Cortex of kidney (tissue), 1 donor: ENCODE measurements at places on chromosomes 12 and 14.

- DNase-seq: no peak
Measured at GRCh38 chr12:93679308-93679925, 2.2 kb downstream of the CRADD start.

DNA sequence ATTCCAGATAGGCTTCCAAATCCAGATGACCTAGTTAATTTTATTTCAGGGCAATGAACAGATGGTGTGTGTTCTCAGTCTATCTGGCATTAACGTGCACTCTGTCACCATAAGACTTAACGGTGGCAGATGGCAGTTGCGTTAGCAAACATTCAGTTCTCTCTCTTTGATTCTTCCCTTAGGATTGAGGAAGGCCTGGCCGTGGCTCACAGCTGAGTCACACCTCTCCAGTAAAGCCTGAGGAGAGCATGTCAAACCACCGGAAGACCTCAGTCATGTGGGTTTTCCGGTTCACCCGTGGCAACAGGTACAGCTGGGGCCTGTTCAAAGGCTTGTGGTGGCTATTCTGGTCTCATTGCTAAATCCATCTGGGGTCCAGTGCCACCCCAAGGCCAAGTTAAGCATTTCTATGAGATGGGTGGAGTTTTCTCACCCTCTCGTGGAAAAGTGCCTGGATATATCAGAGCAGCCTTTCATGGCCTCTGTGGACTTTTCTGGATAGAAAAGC, 545.1 kb upstream of the ATP2B1 start:
- no peak for DNase-seq

DNA sequence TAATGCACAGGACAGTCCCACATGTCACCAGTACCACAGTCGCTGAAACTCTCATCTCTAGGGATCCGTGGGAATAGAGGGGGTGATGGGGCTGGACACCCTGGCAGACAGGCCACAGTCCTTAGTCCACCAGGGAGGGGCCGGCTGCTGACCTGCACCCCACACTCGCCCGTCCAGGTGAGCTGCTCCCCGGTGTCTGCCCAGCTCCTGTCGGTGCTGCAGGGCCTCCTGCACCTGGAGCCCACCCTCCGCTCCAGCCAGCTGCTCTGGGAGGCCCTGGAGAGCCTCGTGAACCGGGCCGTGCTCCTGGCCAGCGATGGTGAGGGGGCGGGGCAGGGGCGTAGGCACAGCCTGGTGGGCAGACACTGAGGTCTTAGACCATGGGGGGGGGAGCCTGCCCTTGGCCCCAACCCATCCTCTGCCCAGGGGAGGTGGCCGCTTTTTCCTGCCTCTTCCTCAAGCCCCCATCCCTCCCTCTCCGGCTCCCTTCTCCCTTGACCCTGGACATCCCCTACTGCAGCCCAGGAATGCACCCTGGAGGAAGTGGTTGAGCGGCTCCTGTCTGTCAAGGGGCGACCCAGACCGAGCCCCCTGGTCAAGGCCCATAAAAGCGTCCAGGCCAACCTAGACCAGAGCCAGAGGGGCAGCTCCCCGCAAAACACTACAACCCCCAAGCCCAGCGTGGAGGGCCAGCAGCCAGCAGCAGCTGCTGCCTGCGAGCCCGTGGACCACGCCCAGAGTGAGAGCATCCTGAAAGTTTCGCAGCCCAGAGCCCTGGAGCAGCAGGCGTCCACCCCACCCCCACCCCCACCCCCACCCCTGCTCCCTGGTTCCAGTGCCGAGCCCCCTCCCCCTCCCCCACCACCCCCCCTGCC, 17.1 kb upstream of the ADSS1 start:
- DNase-seq: no peak

GRCh38 chr14:57871459-57872080, 5.7 kb upstream of the SLC35F4 start:
- DNase-seq: no peak

DNA sequence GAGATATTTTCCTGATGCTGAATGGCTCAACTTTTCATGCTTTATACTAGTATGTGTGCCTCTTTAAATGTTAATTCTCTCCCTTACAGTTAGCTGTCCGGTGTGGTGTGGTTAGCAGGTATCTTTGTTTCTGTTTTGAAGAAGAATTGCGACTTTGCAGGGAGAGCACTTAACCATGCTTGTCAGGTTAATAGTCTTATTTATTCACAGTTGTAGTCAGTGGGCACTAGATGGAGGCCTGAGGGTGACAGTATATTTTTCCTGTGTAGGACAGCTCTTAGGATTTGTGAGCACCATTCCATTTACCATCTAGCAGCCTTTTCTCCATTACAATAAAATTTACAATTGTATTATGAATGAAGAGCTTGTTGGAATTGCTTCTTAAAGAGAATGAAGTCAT, 34.9 kb downstream of the PDE3A start:
- no peak for DNase-seq

DNA sequence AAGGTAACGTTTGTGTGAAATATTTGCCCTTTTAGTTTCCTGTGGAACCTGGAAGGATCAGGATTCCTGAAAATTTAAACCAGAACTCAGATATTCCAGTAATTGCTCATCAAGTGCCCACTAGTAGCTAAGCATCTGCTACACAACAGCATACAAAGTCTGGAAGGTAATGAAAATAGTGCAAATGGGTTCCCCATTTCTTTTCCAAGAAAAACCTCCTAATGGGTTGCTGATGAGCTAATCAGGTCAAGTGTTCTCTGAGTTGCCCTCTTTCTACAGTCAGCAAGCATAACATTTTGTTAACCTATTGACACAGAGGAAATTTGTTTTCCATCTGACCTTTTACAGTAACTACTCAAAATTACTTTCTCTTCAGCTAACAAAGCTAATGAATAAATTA, 83.6 kb upstream of the PMCH start:
- DNase-seq: no peak

DNA sequence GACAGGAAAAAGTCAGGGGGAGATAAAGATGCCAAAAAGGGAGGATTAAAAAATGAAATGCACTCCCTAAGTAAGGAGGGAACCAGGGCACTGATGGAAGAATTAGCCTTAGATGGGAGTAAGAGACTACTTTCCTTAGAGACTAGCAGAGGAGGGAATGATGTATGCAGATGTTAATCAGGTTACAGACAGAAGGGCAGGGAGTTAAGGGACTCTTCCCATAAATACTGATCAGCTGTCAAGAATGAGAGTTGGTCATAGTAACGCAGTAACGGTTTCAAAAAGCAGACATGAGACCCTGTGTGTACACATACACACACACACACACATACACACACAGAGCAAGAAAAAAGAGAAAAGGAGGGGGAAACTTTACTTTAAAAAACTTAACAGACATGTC, 93.4 kb downstream of the PHLDA1 start:
- DNase-seq: no peak

GRCh38 chr14:104393898-104394381, 185.6 kb upstream of the C14orf180 start:
- no peak for DNase-seq

DNA sequence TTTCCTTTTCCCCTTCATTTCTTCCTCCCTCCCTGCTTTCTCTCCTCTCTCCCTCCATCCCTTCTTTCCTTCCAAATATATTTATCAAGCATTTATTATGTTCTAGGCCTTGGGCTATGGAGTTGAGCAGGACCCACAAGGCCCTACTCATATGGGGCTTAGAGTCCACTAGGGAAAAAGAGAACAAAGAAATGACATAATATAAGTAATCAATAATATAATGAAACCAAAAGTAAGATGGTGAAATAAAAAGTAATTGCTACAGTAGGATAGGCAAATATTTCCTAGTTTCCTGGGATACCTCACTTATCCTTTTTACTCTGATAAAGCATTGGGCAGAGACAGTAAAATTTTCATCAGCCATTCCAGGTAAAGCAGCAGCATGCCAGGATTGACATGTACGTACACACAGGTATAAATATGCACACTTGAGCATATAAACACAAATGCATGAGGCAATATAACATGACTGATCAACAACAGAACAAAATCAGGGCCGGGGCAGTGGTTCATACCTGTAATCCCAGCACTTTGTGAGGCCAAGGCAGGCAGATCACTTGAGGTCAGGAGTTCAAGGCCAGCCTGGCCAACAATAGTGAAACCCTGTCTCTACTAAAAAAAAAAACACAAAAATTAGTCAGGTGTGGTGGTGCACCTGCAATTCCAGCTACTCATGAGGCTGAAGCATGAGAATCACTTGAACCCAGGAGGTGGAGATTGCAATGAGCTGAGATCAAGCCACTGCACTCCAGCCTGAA, 35.5 kb upstream of the CSRP2 start:
- DNase-seq: no peak

DNA sequence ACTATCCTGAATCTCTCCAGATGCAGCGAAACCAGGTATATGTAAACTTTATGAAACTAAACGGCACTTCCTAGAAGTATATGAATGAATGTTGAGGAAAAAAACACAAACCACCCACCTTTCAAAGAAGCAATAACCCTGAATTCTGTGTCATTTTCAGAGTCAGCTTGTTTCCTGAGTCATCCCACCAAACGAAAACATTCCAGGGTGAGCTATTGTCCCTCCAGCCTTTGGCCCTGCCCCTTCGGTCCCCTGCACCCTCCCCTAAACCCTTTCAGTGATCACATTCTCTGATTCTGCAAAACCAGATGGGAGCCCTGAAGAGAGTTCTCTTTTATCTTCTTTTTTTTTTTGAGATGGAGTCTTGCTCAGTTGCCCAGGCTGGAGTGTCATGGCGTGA, 202.6 kb upstream of the ALG10B start:
- no peak for DNase-seq

GRCh38 chr12:124837958-124838803, 25.5 kb downstream of the SCARB1 start:
- no peak for DNase-seq

DNA sequence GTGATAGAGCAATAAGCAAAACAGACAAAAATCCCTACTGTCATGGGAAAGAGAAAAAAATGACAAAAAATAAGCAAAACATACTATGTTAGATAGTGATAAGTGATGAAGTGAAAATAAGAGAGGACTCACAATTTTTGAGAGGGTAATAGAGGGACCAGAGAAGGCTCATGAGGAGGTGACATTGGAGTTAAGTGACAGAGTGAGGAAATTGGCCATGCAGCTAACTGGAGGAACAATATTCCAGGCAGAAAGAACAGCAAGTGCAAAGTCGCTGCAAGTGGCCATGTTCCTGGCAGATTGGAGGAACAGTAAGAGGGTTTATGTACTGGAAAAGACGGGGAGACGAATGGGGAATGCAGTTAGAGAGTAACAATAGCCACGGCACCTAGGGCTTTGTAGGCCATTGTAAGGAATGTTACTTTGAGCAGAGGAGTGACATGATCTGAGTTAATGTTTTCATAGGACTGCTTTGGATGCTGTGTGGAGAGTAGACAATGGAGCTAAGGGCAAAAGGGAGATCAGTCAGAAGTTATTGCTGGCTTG, 1.4 kb upstream of the SAV1 start:
- no peak for DNase-seq

DNA sequence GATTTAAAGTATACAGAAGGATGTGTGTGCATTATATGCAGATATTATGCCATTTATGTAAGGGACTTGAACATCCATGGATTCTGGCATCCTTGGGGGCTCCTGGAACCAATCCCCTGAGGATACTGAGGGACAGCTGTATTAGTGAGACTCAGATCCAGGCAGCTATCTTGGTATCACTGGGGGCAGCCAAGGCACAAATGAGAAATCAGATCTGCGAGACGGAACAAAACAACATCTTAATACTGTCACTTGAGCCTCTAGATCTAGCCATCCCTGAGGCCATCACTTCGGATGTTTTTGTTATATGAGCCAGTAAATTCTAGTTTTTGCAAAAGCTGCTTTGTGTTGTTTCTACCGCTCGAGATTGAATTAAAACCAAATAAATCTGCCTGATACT, 175.1 kb upstream of the SFSWAP start:
- DNase-seq: no peak

- DNase-seq: no peak
Measured at GRCh38 chr12:103821773-103822172, 19.3 kb downstream of the NT5DC3 start.

- no peak for DNase-seq
Measured at GRCh38 chr14:80624581-80624980, 317.0 kb downstream of the CEP128 start.

DNA sequence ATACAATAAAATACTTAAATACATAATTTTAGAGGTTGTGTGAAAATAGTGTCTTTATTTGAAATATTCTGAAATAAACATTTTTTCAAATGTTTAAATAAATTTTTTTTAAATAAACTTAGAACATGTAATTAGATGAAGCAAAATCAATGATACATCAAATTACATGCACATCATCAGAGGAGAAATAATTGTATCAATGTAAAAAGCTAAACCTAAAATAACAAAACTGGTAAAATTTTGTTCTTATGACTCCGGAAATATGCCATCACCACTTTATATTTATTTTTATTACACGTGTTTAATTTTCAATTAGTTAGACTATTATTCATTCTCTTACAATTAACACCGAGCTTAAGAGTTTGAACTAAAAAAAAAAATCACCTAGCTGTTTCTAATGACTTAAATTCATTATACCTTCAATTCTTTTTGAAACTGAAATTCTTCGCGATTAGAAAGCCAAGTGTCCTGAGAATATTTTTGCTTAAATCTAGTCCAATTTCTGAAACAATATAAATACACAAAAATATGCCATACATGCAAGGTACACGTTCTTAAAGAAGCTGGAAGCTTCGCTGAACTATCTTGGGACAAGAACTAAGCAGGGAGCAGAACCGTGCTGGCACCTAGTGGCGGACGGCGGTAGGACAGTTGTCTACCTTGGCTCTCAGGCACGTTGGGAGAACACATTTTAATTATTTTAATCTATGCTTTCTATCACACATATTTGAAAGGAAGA, 230.5 kb downstream of the SLC25A21 start:
- no peak for DNase-seq

DNA sequence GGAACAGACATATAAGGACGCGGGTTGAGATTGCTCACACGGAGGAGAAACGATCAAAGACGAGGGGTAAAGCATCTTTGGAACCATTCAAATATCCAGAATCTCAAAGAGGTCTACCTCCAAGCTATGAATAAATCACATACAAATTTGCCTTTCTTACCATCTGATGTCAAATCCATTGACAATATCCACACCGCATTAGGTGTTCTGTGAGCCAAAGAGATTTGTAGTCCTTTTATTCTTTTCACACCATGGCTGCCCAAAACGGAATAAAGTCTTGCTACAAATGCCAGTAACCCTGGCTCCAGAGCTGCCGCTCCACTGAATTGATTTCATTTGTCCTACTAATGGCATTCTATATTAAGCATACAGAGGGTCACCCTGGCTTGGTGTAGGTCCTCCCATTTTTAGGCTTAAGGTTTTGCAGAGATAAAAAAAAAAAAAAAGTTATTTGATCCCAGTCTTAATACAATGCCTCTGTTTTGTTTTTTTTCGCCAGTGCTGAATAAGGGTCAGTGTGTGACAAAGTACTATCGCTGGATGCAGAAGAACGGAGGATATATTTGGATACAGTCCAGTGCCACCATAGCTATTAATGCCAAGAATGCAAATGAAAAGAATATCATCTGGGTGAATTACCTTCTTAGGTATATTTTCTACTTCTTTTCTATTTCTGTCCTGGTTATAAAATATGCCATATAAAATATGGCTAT, 157.3 kb downstream of the EGLN3 start:
- DNase-seq: no peak

DNA sequence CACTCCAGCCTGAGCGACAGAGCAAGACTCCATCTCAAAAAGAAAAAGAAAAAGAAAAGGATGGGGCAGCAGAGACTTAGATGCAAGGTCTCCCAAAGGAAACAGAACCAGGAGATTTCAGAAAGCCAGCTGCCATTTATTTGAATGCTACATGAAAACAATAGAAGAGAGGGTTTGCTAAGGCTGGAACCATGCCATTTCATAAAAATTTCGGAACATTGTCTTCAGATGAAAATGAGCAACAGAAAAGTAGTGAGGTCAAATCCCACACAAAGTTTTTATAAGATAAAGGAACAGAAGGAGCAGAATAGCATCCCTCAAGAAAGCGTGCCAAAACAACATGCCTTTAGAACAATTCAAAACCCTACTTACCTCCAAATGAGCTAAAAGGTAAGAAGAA, 175.3 kb downstream of the ETV6 start:
- DNase-seq: no peak
